Activated naive CD8-positive, alpha-beta T cell treated with anti-CD3 and anti-CD28 coated beads, Interleukin-2, amount 50 U/mL, for 24 hours (primary cell): ENCODE measurements at places on chromosomes 1 and 21.

DNA sequence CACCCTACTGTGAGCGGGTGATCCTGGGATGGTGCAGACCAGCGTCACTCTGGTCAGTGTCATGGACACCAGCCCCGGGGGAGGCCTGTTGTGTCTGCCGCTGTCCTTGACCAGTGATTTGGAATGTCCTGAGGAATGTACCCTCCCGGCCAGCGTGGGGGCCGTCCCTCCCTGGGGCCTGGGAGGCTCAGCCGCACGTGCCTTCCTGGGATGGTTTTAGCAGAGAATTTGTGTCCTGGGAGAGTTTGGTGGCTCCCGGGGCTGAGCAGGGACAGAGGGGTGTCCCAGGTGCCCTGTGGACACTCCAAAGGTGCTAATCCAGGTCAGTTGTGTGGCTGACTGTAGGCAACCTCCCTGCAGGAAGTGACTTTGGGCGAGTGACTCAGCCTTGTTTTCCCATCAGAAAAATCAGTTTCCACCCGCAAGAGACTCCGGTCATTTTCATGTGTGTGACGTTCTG is 6.2 kb downstream of the ARHGEF16 start:
- H3K27me3 ChIP-seq = no peaks in the 10 kb centered on the region
- DNase-seq = no peak
- no peak overlapping the region for H3K4me3 ChIP-seq
- no peak overlapping the region for H3K27ac ChIP-seq
- no peaks in the 10 kb centered on the region for H3K36me3 ChIP-seq
- no peaks in the 10 kb centered on the region for H3K4me1 ChIP-seq

GRCh38 chr1:37156646-37157045 is 122.3 kb upstream of the GRIK3 start:
- H3K36me3 ChIP-seq = no peaks in the 10 kb centered on the region
- no peak overlapping the region for H3K4me3 ChIP-seq
- no peak for DNase-seq
- peaks cover 13% of the 10 kb centered on the region for H3K27me3 ChIP-seq
- no peak overlapping the region for H3K27ac ChIP-seq
- H3K4me1 ChIP-seq = no peaks in the 10 kb centered on the region

- no peaks in the 10 kb centered on the region for H3K4me1 ChIP-seq
- H3K36me3 ChIP-seq = no peaks in the 10 kb centered on the region
- no peak for DNase-seq
- peaks cover 5% of the 10 kb centered on the region for H3K27me3 ChIP-seq
- no peak overlapping the region for H3K27ac ChIP-seq
- H3K4me3 ChIP-seq = no peak overlapping the region
These were observed 146.1 kb downstream of the SPATA46 start for GRCh38 chr1:162230517-162230916.

DNA sequence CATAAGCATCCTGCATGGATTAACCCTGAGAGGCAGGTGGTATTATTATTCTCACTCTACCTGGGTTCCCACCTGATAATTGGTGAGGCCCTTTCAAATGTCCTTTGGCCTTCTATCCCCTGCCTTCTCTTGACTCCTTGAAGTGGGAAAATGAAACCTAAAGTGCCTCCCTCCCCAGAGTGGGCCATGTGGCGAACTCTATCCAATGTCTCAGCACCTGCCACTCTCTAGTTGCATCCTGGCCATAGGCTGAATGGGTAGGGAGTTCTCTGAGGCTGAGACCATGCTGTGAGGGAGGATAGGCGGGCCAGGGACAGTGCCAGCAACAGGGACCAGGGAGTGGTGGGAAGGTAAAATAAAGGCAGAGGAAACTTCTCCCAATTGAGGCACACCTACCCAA is 35.3 kb downstream of the ELF3 start:
- H3K4me1 ChIP-seq = no peaks in the 10 kb centered on the region
- no peak overlapping the region for H3K27ac ChIP-seq
- no peak for DNase-seq
- no peak overlapping the region for H3K4me3 ChIP-seq

GRCh38 chr1:62450301-62450700 is 13.5 kb downstream of the USP1 start:
- peaks cover 24% of the 10 kb centered on the region for H3K4me1 ChIP-seq
- no peak for DNase-seq
- H3K27ac ChIP-seq = peak overlapping the region; percentile 6
- H3K36me3 ChIP-seq = peaks cover 64% of the 10 kb centered on the region
- no peaks in the 10 kb centered on the region for H3K27me3 ChIP-seq
